ENCODE measurements at places on chromosomes 4 and X.
A peak's percentile ranks its signal among the peaks of the same experiment; 100 is the strongest.

- DNase-seq, result no peak
Measured at GRCh38 chrX:35006361-35006760, 63.8 kb downstream of the FAM47B start.

DNA sequence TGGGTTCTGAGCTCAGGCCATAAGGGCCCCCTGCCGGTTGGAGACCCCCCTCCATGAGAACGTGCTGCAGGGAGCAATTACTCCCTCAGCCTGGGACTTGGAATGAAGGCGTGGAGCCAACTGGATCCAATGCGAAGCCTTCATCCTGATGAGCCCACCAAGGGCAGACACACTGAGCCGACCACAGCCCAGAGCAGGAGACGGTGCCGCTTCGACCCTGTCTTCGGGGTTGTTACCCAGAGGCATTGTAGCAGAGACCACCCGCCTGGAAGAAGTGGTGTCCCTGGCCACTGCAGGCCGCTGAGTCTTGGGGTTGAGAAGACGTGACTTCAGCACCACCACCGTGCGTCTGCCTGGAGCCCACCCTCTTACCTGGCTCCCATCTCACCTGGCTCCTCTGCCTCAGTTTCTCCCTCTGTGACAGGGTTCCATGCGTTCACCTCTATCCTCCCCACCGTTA is 7.0 kb upstream of the NKX1-1 start:
- DNase-seq, result no peak

- peak; percentile 83 for DNase-seq
Measured at GRCh38 chrX:49041744-49042580, 1.2 kb downstream of the TFE3 start.

DNA sequence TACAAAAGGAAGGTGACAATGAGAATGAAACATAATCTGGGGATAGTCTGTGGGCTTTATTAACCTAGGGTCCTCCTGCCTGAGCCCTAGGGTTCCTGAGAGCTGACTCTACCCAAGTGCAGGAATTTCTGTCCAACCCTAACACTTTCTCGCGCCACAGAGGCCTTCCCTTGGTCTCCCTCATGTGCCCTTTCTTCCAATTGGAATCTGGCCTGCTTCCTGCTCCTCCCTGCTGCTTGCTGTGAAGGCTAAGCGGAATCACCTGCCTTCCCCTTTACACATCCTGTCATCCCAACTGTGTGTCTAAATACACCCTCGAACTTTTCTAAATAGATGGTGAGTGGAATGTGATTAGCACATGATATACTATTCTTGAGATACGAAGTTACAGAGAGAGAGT is 5.9 kb downstream of the MAGEA11 start:
- no peak for DNase-seq

DNA sequence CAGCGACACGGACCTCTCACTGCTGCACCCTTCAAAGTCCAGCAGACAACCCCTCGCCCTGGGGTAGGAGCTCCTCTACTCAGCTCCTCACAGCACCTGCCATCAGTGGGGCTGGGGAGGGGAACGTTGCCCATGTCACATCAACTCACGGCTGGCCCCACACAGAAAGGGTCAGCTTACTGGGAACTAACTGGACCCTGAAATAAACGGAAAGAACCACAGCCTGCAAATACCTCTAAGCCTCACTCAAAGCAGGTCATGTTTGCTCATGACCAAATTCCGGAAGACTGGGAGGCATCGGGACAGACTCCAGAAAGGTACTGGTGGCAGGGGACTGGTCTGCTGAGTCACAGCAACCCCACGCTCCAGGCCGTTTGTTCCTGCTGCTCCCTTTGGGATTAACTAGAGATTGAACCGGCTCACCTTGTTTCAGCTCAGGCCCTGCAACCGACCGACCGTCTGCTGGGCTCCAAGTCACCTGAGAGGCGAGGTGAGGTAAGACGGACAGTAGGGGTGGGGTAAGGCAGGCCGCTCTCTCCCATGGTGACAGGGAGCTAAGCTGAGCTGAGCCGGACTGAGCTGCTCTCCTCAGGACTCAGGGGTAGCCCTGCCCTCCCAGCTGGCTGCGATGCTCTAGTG is 5.6 kb downstream of the G6PD start:
- no peak for DNase-seq
